Bone marrow (tissue), 2 donors: ENCODE measurements at places on chromosomes 1 and 21.

GRCh38 chr1:202643397-202644218 lies 66.6 kb downstream of the SYT2 start:
- DNase-seq = no peak

DNA sequence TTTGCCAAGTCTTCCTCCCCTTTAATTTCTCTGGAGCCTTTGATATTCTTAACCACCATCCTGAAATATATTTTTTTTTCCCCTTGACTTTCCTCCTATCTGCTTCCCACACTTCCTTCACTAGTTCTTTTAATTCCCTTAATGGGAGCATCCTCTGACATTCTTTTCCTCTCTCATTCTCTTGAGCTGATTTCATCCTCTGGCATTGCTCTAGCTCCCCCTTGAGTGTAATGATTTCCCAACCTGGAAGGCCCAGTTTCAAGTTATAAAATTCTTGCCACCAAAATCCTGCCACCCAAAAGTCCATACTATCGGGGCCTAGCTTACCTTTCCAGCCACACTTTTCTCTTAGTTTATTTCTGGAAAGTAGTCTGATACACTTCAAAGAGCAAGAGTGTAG lies 39.5 kb upstream of the UBE2U start:
- no peak for DNase-seq

DNA sequence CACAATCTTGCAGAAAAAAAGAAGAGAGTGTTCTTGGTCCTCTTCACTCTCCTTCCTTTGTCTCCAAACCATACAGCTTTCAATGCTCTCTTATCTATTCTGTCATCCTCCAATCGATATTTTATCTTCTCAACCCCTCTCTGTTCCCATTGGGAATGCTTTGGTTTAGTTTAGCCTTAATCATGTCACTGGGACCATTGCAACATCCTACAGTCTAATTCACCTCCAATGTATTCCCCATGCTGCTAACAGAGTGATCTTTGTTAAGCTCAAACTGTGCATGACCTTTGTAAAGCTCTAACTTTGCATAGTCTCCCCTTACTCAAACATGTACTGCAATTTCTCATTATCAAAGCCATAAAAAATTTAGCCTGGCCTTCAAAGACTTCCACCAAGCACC lies 2.9 kb downstream of the MPL start:
- no peak for DNase-seq

DNA sequence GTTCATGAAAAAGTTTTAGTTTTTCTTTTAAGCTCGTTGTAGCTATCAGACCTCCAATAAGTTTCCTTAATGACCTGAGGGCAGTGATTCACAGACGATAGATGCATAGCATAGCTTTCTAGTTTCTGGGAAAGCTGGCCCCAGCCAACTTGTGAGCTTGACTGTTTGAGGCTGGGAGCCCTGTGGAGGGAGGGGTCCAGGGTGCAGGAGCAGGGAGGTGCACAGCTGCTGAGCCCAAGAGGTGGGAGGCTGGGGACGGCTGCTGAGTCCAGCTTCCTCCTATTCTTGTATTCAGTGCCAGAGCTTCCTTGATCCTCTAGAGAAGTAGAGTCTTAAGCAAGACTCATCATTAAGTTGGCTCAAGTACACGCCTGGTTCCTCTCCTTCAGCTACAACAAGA lies 11.0 kb upstream of the AVPR1B start:
- DNase-seq = no peak

DNA sequence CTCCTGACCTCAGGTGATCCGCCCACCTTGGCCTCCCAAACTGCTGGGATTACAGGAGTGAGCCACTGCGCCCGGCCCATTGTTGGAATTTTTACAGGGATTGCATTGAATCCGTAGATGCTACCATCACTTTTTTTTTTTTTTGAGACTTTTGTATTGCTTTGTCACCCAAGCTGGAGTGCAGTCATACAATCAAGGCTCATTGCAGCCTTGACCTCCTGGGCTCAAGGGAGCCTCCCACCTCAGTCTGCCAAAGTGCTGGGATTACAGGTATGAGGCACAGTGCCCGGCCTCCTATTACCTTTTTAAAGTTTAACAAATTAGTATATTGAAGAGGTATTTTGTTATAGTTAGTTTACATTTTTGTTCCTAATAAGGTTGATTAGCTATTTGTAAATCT lies 62.2 kb upstream of the SLC45A1 start:
- no peak for DNase-seq

DNA sequence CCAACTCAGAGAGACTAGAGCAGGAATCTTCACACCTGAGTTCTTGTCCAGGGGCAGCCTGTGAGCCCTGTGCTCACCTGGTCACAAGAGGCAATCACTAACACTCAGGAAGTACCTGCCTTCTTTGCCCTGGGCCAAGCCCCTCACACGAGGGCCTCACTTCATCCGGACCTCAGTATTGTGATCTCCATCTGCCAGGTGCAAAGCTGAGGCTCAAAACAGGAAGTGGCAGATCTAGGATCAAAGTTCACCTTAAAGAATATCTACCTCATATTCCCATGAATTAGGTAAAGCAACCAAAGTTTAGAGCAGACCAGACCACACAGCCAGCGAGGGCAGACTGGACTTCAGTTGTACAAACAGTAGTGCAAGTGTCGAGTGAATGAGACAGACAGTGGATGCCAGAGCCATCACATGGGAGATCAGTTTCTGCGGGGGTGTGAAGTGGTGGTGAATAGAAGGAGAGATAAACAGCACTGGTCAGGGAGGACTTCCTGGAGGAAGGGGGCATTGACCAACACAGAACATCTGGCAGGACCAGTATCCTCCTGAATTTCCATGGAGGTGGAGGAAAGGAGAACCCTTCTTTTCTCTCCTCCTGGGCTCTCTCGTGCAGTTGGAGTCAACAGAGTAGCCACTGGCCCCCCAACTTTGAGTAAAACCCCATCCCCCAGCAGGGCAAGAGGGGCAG lies 116.6 kb upstream of the ZBTB40 start:
- no peak for DNase-seq

DNA sequence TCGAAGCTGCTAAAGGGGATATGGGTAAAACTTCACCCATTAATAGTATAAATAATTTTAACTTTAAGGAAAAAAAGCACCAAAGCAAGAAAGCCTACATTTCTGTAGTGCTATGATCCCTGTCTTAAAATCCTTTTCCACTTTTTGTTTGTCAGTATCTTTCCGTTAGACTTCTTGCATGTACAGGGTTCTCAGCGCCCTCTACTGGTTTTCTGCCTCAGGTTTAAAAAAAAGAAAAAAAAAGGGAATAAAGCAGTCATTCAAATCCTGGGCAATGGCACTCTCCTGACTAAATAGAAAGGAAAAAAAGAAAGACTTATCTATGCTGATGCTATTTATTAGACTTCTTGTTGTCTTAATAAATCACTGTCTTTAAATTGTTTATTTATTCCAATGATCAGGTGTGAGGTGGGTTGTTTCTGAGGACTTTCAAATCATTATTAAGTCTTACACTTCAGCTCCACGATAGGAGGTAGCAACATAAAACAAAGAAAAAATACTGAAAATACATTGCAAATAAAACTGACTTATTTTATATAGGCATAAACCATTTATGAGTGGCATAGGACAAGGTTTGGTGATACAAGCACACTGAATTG lies 475.4 kb upstream of the NR5A2 start:
- no peak for DNase-seq

GRCh38 chr21:37270576-37271365 lies 3.6 kb upstream of the VPS26C start:
- DNase-seq = no peak

- DNase-seq = no peak
These were observed at the start of gene FCRL1 for GRCh38 chr1:157819896-157820295. Gene FCRL1, minus strand, starts transcription at chr1:157820120. Its CDS starts 83 bp downstream, at chr1:157820037.

DNA sequence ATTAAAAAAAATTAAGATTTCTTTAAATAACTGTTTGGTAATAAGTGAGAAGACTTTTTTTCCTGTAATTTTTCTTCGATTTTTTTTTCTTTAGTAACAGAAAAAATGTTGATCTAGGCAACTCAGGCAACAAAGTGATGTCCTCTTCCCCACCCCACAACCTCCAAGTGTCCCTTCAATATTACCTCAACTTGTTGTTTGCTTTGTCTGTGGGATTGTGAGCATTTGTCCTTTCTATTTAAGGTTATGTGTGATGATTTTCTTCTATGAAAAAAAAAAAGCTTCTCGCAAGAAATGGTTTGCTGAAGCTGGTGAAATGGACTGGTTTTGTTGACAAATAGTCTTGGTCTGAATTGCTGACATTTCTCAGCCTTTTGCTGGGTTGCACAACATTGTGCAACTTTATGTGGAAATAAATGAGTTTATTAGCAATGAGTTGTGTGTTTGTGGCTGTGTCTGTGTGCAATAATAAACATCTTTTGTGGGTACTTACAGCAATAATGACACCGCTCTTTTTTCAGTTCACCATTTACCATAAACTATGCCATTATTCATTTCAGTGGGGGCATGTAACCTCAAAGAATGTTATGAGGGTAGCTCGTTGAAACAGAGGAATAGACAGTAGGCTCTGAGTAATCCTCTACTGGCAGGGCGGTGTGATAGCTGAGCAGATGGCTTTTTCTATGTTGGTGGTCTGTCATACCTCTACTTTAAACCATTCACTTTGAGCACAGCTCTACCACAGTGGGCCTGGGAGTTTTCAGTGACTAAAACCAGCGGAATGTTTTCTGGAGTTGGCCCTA lies 218.4 kb downstream of the HLX start:
- DNase-seq = no peak

GRCh38 chr1:110787328-110788071 lies 85.4 kb upstream of the CD53 start:
- peak; percentile 36 for DNase-seq

DNA sequence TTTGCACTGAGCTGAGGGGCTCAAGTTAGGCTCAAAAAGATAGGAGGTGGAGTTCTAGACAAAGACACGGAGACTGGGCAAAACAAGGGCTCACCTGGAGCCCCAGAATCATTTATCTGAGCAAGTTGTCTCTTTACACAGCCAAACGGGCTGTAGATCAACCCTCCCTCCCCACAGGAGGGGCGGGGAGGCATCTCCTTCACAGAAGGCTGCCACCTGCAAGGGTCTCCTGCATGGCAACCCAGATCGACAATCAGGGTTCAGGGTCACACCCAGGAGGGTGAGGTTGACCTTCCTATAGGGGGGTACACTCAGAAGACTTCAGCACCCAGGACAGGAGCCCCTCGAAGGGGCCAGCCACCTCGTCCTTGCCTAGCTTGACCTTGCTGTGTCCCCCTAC lies 84.0 kb downstream of the CD247 start:
- no peak for DNase-seq

DNA sequence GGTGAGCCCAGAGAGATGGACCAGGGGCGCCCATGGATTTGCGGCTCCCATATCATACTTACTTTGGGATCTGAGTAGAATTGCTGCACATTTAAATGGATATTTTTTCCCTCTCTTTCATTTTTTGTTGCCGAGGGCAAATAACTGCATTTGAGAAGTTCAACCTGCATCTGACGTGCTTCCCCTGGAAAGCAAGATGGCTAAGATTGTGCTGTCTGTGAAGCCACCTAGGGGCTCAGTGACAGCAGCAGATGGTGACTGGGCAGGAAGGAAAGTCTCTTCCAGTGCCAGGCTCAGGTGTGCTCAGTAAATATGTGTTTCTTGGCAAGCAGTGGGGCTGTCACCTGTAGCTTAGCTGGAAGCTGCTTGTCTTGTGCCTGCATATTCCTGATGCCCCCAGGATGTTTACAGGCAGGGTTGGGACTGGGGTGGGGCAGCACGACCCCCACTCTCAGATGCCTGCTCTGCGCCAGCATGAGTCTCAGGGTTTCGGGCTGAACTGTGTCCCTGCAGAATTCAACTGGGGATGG lies 59.8 kb upstream of the ETV3 start:
- DNase-seq = no peak

DNA sequence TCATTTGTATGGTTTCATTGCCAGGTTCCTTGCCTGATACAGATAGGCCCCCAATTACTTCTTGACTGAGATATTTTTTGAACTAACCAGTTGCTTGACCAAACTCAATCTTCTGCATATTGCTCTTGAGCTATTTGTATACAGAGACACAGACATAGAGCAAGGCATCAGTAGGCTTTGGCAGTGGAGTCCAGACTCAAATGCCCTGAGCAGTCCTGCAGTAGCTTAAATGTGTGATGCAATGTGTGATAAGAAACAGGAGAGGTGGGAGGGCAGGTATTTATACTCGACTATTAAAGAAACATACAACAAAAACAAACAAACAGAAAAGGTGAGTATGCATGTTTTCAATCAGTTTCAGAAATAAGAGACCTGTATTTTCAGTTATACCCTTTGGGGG lies 197.9 kb upstream of the DAB1 start:
- DNase-seq = no peak

- DNase-seq = no peak
These were observed 4.4 kb upstream of the OSBPL9 start for GRCh38 chr1:51612447-51612961.

- no peak for DNase-seq
These were observed 34.5 kb downstream of the DBT start for GRCh38 chr1:100215101-100215500.

DNA sequence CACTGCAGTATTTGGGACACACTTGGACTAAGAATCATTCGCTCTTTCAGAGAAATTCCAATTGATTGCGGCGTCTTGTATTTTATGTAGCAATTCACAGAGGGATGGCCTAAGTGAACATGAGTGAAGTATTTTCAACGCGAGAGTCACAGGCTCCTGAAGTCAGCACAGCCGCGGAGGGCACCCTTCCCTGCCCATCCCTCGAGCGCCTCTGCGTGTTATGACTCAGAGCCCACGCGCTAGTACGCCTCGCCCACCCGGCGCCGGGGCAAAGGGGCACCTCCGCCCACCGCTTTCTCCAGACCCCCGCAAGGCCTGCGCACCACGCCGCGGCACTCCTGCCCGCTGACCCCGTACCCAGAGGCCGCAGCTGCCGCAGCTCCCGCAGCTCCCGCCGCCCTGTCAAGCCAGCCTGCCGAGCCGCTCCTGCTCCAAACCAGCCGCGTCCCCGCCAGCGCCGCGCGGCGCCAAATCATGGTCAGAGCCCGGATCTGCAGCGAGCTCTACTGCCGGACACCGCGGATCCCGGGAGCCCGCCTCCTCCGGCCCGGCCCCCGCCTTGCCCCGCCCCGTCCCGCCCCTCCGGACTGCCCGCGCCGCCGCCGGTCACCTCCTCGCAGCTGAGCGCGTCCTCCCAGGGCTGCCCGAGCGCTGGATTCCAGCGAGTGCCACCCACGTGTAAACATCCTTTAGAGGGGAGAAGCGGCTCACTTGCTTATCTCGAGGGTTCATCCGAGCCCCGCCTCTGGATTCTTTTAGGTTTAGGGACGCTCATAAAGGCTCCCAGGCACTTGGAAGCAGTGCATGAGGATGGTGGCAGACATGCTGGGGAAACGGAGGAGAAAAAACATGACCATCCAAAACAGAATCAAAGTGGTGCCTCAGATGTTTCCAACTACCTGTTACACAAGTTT lies at the start of gene GLRX2:
Gene GLRX2, minus strand, starts transcription at position 508 of the 914 bp plus-strand sequence. Its CDS starts 32 bp downstream, at position 476.
- DNase-seq = peak; percentile 72

GRCh38 chr1:217360510-217360909 lies 270.4 kb downstream of the GPATCH2 start:
- DNase-seq = no peak

GRCh38 chr1:201955729-201956143 lies 433 bp downstream of the TIMM17A start:
- DNase-seq = no peak

- DNase-seq = no peak
These were observed 20.6 kb downstream of the COL6A2 start for GRCh38 chr21:46118316-46119143.

GRCh38 chr1:67332653-67333529 lies 25.2 kb downstream of the IL12RB2 start:
- DNase-seq = no peak
